ENCODE measurements at places on chromosomes 11 and 22.

DNA sequence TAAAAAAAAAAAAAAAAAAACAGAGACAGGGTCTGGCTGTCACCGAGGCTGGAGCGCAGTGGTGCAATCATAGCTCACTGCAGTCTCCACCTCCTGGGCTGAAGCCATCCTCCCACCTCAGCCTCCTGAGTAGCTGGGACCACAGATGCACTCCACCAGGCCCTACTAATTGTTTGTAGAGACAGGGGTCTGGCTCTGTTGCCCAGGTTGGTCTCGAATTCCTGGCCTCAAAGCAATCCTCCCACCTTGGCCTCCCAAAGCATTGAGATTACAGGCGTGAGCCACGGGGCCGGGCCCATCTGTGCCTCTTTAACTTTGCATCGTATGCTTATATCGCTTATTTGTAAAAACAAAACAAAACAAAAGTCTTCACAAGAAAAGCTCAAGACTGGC lies 3.1 kb downstream of the CPT1A start:
- no peak for DNase-seq

DNA sequence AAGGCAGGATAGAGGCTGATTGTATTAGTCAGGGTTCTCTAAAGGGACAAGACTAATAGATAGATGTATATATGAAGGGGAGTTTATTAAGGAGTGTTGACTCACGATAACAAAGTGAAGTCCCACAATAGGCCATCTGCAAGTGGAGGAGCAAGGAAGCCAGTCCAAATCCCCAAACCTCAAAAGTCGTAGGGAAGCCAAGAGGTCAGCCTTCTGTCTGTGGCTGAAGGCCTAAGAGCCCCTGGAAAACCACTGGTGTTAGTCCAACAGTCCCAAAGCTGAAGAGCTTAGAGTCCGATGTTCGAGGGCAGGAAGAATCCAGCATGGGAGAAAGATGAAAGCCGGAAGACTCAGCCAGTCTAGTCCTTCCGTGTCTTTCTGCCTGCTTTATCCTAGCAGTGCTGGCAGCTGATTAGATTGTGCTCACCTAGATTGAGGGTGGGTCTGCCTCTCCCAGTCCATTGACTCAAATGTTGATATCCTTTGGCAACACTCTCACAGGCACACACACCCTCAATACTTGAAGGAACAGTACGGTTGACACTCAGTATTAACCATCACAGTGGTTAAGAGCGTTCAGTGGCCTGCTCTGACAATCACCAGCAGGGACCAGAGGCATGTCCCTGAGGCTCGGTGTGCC lies 135.6 kb downstream of the CSNK2A3 start:
- no peak for DNase-seq

GRCh38 chr22:49532869-49533802 lies 294.5 kb downstream of the BRD1 start:
- no peak for DNase-seq

DNA sequence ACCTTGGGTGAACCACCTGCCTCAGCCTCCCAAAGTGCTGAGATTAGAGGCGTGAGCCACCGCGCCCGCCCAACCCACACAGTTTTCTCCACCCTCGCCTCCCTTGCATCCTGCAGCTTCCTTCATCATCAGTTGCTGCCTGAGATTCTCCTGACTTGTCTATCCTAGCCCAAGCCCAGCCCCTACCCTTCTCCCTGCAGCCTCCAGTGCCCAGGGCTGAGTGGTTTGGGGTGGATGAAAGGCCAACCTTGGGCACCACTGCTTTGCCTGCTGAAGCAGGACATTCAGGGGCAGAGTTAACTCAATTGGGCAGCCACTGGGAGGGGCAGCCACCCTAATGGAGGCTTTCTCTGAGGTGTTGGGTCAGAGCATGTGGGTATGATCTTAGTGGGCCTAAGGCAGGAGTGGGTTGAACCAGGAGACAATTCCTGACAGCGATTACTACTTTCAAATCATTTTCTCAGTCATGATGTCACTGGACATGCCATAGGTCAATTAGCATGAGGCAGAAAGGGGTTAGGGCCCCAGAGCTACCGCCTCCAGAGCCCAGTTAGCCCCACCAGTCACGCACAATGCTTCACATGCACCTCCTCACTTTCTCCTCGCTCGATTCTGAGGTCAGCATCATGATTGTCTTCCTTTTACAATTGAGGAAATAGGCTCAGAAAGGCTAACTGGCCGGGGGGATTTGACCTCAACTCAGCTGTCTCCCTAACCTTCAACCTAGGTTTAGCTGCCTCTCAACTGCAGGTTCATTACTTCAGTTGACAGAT lies 1.0 kb upstream of the FKBP2 start:
- peak; percentile 84 for DNase-seq

DNA sequence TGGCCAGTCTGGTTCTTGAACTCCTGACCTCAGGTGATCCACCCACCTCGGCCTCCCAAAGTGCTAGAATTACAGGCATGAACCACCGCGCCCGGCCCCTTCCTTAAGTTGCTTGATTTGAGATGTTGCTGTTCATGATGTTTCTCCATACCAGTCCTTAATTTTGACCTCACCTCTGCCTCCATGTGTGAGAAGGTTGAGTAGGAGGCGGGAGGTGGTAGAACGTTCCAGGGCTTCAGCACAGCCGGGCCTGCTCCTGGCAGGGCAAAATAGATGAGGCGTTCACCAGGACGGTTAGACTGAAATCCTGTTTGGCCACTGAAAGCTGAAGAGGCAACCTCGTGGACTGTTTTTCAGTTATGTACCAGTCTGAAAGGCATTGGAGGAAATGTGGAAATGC lies 48.3 kb upstream of the SYT13 start:
- DNase-seq: no peak

- no peak for DNase-seq
Measured at GRCh38 chr11:34300926-34301295, 56.9 kb downstream of the ABTB2 start.

DNA sequence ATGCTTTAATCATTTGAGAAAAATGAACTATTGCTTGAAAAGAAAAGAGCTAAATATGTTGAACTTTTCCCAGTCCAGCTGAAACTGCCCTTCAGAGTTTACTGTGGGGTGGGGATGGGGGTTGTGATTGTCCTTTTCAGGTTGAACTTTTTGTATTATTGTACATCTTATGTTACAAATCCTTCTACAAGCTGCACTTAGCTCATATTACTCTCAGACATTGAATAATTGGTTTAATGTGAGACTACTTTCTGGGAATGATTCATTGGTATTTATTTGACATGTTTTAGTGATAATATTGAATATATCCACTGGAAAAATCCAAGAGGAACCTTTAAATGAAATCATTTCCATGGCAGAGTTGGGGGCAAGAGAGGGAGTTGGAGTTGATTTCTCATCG lies 84.9 kb downstream of the ATXN10 start:
- DNase-seq: no peak

DNA sequence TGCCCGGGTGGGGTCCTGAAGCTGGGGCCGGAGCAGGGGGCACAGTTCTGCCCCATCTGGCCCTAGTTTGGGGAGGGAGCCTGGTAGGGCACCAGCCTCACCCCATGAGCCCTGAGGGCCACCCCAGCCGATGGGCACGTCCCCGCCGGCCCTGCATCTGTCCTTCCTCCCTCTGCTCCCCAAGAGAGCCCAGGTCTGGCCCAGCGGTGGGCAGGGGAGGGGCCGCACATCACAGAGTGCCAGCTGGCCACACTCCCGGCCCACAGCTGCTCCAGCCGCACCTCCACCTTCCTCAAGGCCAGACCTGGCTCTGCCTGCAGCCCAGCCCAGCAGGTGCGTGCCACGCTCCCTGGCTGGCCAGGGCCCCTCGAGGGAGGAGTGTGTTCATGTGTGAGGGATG lies 21.6 kb downstream of the BRSK2 start:
- no peak for DNase-seq

DNA sequence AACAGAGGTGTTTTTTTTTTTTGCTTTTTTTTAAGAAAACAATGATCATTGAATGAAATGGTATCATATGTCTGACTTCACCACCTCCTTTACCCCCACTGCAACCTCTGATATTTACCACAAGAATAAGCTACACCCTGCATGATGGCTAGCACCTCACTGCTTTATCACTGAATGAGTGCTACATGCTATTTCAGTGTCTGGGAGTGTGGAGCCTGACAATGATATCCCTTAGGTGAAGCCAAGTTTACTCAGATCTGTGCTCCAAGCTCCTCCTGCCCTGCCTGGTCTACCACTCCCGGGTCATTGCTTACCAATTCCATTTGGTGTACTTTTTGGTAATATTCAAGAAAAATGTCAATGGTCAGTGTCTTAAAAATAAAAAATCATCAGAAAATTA lies 21.1 kb downstream of the MMP20 start:
- DNase-seq: no peak

DNA sequence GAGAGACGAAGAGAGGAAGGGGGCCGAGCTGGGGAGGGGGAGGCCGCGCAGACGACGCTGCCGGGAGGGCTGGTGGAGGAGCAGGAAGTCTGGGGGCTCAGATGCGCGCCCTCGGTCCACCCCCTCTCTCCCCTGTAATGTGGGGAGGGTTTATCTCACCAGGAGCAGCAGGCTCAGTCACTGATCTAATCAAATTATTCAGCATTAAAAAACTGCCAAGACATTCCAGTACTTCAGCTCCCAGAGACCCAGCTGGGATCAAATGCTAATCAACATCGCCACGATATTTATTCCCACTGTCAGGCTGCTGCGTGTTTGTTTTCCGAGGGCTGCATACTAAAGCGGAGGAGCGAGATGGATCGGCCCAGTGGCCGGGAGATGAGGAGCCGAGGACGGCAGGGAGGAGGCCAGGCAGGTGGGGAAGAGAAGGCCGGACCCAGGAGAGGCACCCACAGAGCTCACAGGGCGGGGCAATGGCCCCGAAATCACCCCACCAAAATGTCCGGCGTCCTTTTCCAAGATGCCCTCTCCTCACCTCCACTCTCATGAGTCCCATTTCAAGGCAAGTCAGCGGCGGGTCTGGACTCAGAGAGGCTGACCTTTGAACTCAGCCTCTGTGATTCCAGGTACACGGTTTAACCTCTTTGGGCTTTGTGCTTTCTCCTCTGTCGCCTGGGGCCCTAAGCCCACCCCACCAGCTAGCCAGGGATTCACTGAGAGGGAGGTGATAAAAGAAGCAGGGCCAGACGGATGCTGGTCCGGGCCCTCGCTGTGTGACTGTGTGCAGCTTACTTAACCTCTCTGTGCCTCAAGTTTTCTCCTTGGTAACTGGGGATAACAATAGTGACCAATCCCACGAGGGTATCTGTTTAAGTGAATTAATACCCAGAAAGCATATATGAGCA lies 502.1 kb downstream of the MN1 start:
- no peak for DNase-seq

- no peak for DNase-seq
Measured at GRCh38 chr11:9982127-9982795, 311.8 kb downstream of the SBF2 start.

DNA sequence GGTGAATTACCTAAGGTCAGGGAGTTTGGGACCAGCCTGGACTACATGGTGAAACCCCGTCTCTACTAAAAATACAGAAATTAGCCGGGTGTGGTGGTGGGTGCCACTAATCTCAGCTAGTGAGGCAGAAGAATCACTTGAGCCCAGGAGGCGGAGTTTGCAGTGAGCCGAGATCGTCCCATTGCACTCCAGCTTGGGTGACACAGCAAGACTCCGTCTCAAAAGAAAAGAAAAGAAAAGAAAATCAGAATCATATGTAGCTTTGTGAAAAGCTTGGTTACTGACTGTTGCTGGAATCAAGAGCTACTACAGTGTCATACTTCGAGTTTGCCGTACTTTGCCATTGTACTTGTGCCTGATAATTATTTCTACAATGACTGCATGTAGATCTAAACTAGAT lies 4.2 kb upstream of the TMEM135 start:
- no peak for DNase-seq

GRCh38 chr22:38768036-38768435 lies 12.2 kb upstream of the SUN2 start:
- no peak for DNase-seq

GRCh38 chr11:27795955-27796861 lies 96.0 kb upstream of the BDNF start:
- DNase-seq: no peak

GRCh38 chr11:96293598-96294021 lies 49.4 kb downstream of the MAML2 start:
- peak; percentile 51 for DNase-seq

- DNase-seq: peak; percentile 71
Measured at GRCh38 chr11:9664276-9665171, 647 bp downstream of the SWAP70 start.

GRCh38 chr22:37228106-37229011 lies 15.7 kb downstream of the RAC2 start:
- DNase-seq: peak; percentile 46

GRCh38 chr11:75969626-75970308 lies 154.8 kb downstream of the UVRAG start:
- no peak for DNase-seq

- no peak for DNase-seq
Measured at GRCh38 chr11:47986742-47987141, 6.4 kb downstream of the PTPRJ start.

DNA sequence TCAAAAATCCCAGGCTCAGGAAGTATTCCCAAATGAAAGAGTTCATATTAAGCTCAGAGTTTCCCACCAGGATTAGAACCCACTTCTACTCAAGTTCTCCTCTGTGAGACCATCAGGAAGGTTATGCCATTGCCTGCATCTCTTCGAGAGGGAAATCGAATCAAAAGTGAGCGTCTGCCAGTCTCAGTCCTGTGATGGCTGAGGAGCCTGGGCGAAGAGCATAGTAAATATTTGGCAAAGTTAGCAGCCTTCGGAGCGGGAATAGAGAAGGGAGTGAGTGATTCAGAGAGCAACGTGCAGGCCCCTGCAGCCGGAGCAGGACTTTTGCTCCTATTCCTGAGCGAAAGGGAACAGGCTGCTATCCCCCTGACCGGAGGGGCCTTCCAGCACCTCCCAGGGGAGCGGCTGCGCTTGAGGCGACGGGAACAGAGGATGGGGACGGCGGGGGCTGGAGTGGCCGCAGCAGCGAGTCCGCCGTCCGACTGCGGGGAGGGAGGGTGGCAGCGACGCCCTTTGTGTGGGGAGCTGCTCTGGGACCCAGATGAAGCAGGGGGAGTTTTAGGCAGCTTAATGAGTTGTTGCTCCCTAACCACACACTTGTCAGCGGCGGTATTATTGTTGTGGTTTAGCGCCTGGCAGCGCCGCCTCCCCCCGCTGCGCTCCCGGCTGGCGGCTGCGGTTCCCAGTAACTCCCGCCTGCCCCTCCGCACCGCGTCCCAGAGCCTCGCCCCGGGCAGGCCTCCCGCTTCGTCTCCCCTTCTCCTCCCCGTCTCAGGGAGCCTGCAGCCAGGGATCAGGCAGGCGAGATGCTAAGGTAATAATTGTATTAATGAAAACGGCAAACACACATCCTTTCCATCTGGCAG lies 21.7 kb upstream of the NRGN start:
- peak; percentile 33 for DNase-seq
